NCI-H2107 (cell line): ENCODE measurements at places on chromosomes 2 and 18.

GRCh38 chr18:45519411-45520280, 95.6 kb upstream of the SLC14A2 start:
- no peak for DNase-seq

- DNase-seq: no peak
Measured at GRCh38 chr2:236968880-236969534, 116.7 kb upstream of the COPS8 start.

DNA sequence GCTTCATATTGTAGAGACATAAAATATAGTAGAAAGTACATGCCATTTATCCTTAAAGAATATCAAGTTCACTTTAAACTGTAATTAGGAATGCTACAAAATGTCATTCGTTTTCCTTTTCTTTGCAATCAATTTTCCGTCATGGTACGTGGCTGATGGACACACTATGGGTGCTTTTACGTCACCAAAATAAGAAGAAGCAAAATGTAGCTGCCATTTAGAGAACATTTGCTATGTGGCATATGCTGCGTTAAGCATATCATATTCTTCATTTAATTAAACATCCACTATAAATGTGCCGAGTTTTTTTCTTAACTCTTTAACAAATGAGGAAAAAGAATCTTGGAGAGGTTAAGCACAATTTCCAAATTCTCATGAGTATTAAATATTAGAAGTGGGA, 1358.5 kb upstream of the NXPH2 start:
- no peak for DNase-seq

DNA sequence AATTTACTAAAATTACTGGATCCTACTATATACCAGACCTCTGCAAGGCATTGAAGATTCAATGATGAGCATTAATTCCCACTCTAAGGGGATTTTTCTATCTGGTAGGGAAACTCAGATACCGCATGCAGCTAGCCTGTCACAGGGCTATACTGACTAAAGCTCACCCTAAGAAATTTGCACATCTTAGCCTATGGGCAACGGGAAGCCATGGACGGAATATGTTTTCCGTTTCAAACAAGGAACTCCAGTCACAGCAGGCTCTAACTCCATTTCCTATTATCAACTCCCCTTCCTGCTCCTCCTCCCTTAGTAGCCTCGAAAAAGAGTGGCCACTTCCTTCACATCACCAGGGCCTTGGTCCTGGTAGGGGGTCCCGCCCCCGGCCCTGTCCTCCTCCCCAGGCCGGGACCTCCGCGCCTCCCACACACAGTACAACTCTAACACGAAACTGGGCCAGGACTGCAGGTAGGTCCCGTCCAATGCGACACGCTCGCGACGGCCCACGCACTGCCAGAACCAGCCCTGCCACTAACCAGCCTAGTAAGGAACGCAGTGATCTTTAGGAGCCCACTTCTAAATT, 659 bp upstream of the COX5B start:
- no peak for DNase-seq

DNA sequence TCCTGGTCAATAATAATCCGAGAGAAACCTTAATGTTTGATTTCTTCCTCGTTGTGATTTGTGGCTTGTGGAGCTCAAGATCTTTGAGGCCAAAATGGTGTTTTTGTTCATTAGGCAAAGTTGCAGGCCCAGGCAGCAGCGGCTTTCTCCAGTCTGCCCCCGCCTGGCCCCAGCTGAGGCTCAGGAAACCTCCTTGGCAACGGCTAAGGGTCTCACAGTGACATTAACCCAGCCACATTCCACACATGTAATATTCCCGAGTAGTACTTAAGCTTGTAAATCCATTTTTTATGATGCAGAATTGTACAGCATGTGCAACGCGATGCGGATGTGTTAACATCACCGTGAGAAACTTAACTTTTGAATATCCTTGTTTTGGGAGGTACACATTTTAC, 200.1 kb downstream of the BCL11A start:
- no peak for DNase-seq
